Esophagus muscularis mucosa (tissue), 4 donors: ENCODE measurements at places on chromosomes 2 and 18.

GRCh38 chr18:58911766-58912165 is 47.1 kb downstream of the ZNF532 start:
- H3K27ac ChIP-seq, result peak overlapping the region; percentile 41
- H3K27me3 ChIP-seq, result no peaks in the 10 kb centered on the region
- no peak for DNase-seq
- peaks cover 44% of the 10 kb centered on the region for H3K4me1 ChIP-seq
- peaks cover 11% of the 10 kb centered on the region for H3K36me3 ChIP-seq
- no peak overlapping the region for H3K4me3 ChIP-seq

GRCh38 chr2:20515290-20516220 is 68.7 kb downstream of the RHOB start:
- peak overlapping the region; percentile 59 for H3K27ac ChIP-seq
- peaks cover 17% of the 10 kb centered on the region for H3K4me1 ChIP-seq
- H3K4me3 ChIP-seq, result no peak overlapping the region
- DNase-seq, result no peak

DNA sequence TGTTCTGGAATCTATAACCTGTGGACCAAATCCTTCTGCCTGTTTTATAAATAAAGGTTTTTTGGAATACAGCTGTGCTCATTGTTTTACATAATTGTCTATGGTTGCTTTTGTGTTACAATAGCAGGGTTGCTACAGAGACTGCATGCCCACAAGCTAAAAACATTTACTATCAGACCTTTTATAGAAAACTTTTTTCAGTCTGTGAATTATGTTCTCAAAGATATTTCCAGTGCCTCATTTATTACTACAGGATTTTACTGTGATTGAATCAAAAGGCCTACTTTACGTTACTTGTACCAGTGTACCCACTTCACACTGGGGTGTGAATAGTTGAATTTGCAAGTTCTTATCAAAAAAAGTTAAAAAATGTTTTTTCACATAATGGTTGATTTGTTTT is 7.0 kb downstream of the KIAA1328 start:
- no peaks in the 10 kb centered on the region for H3K36me3 ChIP-seq
- no peak overlapping the region for H3K27ac ChIP-seq
- no peaks in the 10 kb centered on the region for H3K27me3 ChIP-seq
- H3K4me1 ChIP-seq, result peaks cover under 1% of the 10 kb centered on the region

DNA sequence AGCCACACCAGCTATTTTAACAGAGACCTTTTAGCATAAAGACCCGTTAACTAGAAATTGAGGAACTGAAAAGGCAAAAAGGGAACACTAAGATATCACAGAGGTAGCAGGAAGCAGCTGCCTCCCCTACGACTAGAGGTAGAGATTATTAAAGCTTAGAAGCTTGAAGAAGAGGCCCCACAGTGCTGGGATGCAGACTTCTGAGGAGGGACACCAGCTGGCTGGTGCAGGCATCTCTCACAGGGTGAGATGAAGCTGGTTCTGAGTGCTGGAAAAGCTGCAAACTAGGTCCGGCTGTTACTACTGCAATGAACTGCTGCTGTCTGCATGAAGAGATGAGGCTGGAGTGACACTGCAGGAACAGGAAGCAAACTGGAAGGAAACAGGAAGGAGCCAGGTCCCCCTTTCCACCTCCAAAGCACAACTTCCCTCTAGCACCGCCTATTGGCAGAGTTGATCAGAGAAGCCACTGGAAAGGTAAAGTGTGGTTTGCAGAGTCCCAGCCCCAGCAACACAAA is 61.2 kb upstream of the MRPS9 start:
- H3K36me3 ChIP-seq, result no peaks in the 10 kb centered on the region
- DNase-seq, result no peak
- no peaks in the 10 kb centered on the region for H3K4me1 ChIP-seq
- H3K27ac ChIP-seq, result no peak overlapping the region
- no peak overlapping the region for H3K4me3 ChIP-seq

- DNase-seq, result no peak
- no peaks in the 10 kb centered on the region for H3K36me3 ChIP-seq
- H3K4me1 ChIP-seq, result no peaks in the 10 kb centered on the region
- H3K27ac ChIP-seq, result no peak overlapping the region
Observed at GRCh38 chr2:211205358-211205757, 649.0 kb downstream of the CPS1 start.

DNA sequence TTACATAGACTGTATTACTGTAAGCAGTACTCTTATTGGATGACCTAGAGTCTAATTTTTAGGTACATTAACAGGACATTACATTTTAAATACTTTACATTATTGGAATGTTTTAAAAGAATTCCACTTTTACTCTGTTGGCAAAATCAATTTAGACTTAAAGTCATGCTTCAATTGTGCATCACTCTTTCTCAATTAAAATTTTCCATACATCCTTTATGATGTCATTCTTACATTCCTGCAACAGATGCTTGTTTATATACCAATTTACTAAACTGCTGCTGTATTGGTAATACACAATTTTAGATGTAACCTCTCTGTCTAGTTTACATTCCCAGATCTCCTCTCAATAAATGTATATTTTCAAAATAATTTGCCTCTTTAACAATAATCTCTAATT is 440.1 kb downstream of the ZEB2 start:
- peaks cover 8% of the 10 kb centered on the region for H3K4me1 ChIP-seq
- no peaks in the 10 kb centered on the region for H3K27me3 ChIP-seq
- DNase-seq, result no peak

DNA sequence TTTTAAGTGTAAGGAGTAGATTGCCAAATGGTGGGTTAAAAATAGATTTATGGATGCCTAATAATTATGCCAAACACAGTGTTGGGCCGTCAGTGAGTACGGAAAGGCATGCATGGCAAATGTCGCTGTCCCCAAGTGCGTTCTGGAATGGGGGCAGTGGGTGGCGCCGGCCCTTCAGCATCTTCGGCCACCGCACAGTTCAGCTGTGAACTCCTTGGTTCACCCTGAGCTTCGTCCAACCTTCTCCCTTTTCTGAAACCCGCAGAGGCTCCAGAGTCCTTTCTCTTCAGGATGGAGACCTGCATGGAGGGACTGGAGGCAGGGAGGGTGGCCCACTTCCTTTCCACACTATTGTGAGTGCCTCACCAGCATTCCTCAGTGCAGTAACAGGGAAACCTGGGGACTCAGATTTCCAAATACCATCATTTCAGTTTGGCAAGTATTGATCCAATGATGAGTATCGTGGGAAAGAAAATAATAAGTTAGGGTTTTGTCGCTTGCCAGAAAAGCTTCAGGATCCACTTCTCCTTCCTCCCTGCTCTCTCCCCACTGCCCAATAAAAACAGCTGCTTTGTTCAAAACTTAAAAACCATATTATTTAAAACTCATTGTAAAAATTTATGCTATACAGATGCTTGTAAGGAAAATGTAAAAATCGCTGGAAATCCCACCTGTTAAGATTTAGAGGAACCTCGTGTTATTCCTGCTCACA is 74.6 kb upstream of the TXNDC2 start:
- no peak for DNase-seq
- H3K36me3 ChIP-seq, result no peaks in the 10 kb centered on the region
- H3K27ac ChIP-seq, result peak overlapping the region; percentile 70

GRCh38 chr2:58064086-58064485 is 17.5 kb downstream of the VRK2 start:
- no peak overlapping the region for H3K27ac ChIP-seq
- DNase-seq, result no peak
- H3K27me3 ChIP-seq, result no peaks in the 10 kb centered on the region

- no peak overlapping the region for H3K4me3 ChIP-seq
- H3K4me1 ChIP-seq, result no peaks in the 10 kb centered on the region
- no peak for DNase-seq
- H3K27me3 ChIP-seq, result no peaks in the 10 kb centered on the region
Observed at GRCh38 chr18:36114738-36115137, 14.4 kb downstream of the SLC39A6 start.

GRCh38 chr2:43218702-43219382 is 7.6 kb downstream of the ZFP36L2 start:
- H3K4me3 ChIP-seq, result peak overlapping the region; percentile 93
- H3K36me3 ChIP-seq, result no peaks in the 10 kb centered on the region
- DNase-seq, result no peak
- H3K27ac ChIP-seq, result peak overlapping the region; percentile 97
- no peaks in the 10 kb centered on the region for H3K27me3 ChIP-seq

GRCh38 chr2:25207078-25207545 is 38.7 kb upstream of the POMC start:
- DNase-seq, result no peak
- H3K36me3 ChIP-seq, result no peaks in the 10 kb centered on the region
- no peaks in the 10 kb centered on the region for H3K4me1 ChIP-seq
- no peak overlapping the region for H3K27ac ChIP-seq

GRCh38 chr2:79275863-79276262 is 116.3 kb upstream of the REG3A start:
- no peak for DNase-seq
- H3K4me3 ChIP-seq, result no peak overlapping the region
- no peaks in the 10 kb centered on the region for H3K4me1 ChIP-seq
- H3K27me3 ChIP-seq, result no peaks in the 10 kb centered on the region
- H3K27ac ChIP-seq, result no peak overlapping the region
- H3K36me3 ChIP-seq, result no peaks in the 10 kb centered on the region

DNA sequence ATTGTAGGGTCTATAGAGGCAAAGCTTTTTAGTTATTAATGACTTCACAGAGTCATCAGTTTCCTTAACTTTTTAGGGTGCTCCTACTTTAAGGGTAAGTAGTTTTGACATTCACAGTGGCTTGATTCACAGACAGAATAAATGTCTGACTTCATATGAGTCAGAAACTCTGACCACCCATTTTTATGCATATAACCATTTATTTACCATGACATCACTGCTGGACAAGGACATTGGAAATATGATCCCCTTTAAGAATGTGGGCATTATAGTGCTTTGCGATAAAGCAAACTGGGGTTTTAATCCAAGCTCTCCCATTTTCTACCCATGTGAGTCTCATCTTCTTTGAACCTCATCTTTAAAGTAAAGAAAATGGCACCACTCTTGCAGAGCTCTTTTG is 162.0 kb upstream of the MC4R start:
- no peaks in the 10 kb centered on the region for H3K27me3 ChIP-seq
- no peak overlapping the region for H3K27ac ChIP-seq

- no peak overlapping the region for H3K4me3 ChIP-seq
Observed at GRCh38 chr18:37641573-37641972, 76.0 kb upstream of the CELF4 start.

- no peaks in the 10 kb centered on the region for H3K4me1 ChIP-seq
- no peak overlapping the region for H3K27ac ChIP-seq
- peaks cover 3% of the 10 kb centered on the region for H3K36me3 ChIP-seq
- no peaks in the 10 kb centered on the region for H3K27me3 ChIP-seq
- no peak overlapping the region for H3K4me3 ChIP-seq
Observed at GRCh38 chr2:233503947-233504637, 62.5 kb downstream of the USP40 start.

- no peaks in the 10 kb centered on the region for H3K36me3 ChIP-seq
- no peaks in the 10 kb centered on the region for H3K4me1 ChIP-seq
- H3K27me3 ChIP-seq, result no peaks in the 10 kb centered on the region
Observed at GRCh38 chr2:132871831-132872230, 201.8 kb upstream of the LYPD1 start.

- H3K27ac ChIP-seq, result no peak overlapping the region
- H3K27me3 ChIP-seq, result no peaks in the 10 kb centered on the region
- no peaks in the 10 kb centered on the region for H3K4me1 ChIP-seq
Observed at GRCh38 chr2:52536929-52537460, 1230.6 kb upstream of the CHAC2 start.

DNA sequence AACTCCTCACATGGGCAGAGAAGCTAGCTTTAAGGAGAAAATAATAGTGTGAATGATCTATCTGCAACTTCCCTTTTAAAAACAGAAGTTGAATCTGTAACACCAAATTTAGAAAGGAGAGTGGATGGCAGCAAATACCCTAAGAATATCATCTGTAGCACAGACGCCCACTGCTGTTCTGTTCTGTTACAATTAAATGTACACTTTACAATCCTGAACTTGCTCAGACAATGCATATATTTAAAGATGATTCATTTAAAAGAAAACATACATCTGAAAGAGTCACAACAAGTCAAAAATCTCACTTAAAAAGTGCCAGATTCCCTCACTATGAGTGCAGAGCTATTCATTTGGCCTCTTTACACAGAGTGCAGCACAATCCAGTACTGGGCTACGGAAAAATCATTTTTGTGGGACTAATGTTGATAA is 8.0 kb upstream of the SERTAD2 start:
- no peak overlapping the region for H3K27ac ChIP-seq
- no peak overlapping the region for H3K4me3 ChIP-seq

DNA sequence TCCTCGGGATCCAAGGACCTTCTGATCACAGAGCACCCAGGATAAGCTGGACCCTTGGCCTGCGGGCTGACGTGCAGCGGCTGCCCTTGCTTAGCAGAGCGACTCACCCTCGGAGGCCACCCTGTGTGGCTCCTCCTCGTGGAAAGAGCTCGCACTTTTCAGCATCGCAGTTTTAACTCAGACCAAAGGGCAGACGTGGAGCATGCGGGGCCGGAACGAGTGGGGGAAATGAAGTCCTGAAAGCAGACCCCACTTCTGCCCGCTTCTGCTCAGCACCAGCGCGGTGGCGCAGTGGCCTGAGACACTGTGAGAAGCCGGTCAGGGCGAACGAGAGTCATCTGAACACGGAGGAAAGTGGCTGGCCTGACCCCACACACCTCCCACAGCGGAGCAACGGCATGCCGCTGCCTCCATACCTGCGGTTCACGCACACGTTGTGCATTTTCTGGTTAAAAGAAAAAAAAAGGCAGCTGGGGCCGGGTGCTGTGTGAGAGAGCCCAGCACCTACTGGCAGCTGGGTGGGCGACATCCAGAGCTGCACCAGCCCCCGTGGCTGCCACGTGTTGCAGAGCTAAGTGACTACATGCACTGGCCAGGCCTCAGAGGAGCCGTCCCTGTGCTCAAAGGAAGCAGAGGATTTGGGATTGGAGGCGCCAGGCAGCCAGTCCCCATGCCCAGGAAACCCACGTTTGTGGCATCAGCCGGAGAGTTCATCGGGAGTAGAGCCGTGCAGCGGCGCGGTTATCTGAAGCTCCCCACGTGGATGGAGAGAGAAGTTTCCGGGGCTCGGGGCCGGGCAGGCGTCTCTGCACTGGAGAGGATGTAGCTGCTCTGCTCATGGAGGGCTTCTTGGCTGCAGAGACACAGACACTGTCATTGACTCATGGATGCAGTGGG is 89.7 kb downstream of the USP40 start:
- H3K4me1 ChIP-seq, result peaks cover 20% of the 10 kb centered on the region
- peaks cover 12% of the 10 kb centered on the region for H3K36me3 ChIP-seq
- no peak overlapping the region for H3K4me3 ChIP-seq
- H3K27ac ChIP-seq, result no peak overlapping the region
- no peaks in the 10 kb centered on the region for H3K27me3 ChIP-seq
- peak; percentile 86 for DNase-seq

DNA sequence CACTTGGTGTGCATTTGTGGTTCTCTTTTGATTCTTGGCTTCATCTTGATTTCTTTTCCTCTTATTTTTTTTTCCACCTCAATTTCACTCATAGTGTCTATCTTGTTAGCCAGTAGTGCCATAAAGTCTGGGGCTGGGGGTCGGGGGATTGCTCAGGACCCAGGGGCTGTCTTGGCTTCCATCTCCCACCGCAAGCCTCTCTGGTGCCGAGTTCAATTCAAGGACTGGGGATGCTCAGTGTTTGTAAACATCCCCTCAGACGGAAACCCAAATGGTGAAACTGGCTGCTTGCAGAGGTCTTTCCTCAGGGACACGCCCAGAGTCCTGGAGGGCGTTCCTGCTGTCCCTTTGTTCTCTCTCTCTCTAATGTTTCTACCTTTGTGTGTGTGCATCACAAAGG is 173.3 kb downstream of the TWIST2 start:
- no peak for DNase-seq
- no peak overlapping the region for H3K27ac ChIP-seq
- H3K4me1 ChIP-seq, result no peaks in the 10 kb centered on the region
- no peaks in the 10 kb centered on the region for H3K27me3 ChIP-seq
- no peaks in the 10 kb centered on the region for H3K36me3 ChIP-seq

GRCh38 chr2:122433123-122433754 is 677.8 kb downstream of the TSN start:
- H3K27ac ChIP-seq, result no peak overlapping the region
- no peak overlapping the region for H3K4me3 ChIP-seq
- no peak for DNase-seq
- H3K36me3 ChIP-seq, result no peaks in the 10 kb centered on the region
